Cardiac muscle cell (in vitro differentiated cells and primary cell): ENCODE measurements at places on chromosomes 1 and 21.
A peak's percentile ranks its signal among the peaks of the same experiment; 100 is the strongest.

GRCh38 chr1:92095874-92096273 is 15.7 kb downstream of the BTBD8 start:
- no peak for DNase-seq

- no peak for DNase-seq
These were observed 43.2 kb upstream of the C1orf185 start for GRCh38 chr1:51058858-51059257.

- no peak for DNase-seq
These were observed 386.6 kb upstream of the POU3F1 start for GRCh38 chr1:38433084-38433722.

GRCh38 chr1:53120659-53121058 is 21.8 kb downstream of the SLC1A7 start:
- DNase-seq = no peak

- DNase-seq = no peak
These were observed 4.0 kb upstream of the SLC35A3 start for GRCh38 chr1:99965646-99966375.

GRCh38 chr1:181136738-181137122 is 48.2 kb downstream of the IER5 start:
- no peak for DNase-seq

DNA sequence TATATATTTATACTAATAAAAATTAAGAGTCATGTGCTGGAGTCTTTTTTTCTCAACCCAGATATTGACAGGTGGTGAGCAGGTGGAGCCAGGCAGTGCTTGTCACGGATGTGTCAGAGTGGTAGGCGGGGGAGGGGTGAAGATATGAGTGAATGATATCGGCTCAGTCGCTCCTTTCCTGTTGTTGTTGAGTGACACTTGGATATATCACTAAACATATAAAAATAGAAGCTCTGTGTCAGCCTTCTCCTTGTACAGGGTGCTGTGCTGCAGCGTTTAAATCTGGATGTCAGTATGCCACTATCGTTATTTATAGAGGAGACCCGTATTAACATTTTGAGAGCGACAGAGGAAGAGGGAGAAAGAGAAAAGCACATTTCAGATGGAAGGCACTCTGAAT is 339.6 kb downstream of the NUF2 start:
- DNase-seq = no peak

DNA sequence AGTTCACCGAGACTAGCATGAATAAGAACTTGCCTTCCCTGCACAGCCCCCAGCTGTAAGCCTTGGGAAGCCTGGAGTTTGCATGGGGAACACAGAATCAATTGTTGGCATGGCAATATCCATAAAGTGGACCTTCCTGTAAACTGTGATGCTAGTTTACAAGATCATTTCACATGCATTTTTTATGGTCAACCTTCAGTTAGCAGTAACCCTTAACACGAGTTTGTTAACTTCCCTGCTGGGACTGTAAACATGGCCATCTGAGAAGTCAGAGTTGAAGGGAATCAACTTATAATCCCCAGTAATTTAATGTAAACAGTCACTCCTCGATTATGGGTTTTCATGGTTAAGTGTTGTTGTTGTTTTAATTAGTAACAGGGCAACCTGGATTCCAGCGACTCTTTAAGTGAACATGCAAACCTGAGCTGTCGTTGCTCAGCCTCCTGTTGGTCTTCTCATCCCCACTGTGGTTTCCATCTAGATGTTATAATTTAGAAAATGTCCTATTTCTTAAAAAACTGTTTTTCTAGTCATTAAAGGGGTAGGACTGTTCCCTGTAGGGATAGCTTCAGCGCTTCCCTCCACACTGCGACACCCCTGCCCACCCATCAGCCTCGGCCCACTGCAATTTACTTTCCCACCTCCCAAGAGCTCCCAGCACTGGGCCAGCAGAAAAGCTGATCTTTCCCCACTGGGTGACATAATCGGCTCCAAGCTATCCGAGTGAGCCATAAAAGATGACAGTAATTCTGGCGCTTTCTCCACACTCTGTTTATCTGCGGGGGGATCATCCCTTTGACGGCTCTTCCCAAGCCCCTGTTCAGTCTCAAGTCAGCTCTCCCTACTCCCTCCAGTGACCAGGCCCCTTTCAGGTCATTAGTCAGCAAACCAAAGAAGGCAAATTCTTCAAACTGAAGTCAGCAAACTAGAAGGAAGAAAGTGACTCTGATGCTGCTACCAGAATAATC is 107.6 kb upstream of the IPO9 start:
- peak; percentile 69 for DNase-seq

GRCh38 chr1:101285922-101286570 is 49.2 kb downstream of the S1PR1 start:
- DNase-seq = no peak

DNA sequence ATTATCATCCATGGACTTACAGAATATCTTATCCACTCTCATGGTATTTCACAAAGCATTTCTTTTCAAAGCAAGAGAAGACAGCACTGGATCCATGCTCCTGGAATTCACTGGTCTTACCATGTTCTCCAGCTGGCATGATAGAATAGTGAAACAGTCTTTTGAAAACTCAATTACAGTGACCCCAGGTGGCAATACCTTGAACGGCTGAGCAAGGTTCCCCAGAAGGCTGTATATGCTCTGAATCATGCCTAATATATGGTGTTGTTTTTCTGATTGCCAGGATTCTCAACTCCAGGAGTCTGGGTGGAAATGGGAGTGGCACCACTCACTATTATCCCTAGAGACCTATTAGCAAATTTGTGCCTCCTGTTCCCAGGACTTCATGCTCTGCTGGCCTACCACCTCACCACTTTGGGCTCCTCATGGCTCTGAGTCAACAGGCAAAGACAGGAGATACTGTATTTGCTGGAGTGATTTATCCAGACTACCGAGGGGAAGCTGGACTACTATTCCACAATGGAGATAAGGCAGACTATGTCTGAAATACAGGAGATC is 87.6 kb downstream of the CATSPERE start:
- no peak for DNase-seq

DNA sequence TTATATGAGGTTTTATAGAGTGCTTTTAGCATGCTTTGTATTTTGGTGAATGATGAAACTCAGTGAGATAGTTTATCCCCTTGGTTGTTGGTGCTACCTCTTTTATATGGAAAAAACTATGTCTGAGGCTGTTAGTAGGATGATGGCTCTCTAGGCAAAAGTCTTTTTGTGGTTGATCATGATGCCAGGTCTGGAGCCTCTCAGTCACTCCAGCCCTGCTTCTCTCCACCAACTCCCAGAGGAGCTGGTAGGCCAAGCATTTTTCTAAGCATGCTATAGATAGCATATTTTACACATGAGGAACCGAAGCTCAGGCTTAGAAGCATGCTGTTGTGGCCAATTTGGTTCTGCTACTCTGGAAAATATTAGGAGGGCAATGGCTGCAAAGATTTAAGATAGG is 82.2 kb downstream of the FMN2 start:
- no peak for DNase-seq

- DNase-seq = no peak
These were observed 105.5 kb downstream of the EBNA1BP2 start for GRCh38 chr1:43066578-43066977.

DNA sequence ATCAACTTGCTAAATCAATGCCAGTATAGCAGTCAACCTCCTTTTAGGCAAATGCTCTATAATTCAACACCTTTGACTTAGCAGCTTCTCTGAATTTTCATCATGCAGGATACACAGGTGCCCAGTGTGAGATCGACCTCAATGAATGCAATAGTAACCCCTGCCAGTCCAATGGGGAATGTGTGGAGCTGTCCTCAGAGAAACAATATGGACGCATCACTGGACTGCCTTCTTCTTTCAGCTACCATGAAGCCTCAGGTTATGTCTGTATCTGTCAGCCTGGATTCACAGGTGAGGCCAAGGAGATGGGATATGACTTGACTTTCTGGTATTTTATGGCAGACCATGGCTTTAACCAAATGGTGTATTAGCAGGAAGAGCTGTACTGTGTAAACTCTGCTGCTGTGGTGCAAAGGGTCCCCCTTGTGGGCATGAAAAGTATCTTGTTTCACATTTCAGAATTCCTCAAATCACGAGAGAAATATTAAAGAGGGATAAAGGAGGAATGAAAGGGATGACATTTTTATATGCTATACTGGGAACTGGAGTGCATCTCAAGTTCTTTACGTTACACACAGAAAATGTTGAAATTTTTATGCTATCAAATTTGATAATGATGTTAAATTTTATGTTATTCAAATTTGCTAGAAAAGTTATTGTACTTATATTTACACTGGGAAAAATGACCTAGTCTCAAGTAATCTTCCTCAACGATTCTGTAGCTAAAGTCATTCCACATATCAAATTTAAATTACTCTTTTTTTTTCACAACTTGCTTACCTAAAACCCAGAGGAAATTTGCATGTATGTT is 88.9 kb downstream of the CRB1 start:
- DNase-seq = peak; percentile 64

DNA sequence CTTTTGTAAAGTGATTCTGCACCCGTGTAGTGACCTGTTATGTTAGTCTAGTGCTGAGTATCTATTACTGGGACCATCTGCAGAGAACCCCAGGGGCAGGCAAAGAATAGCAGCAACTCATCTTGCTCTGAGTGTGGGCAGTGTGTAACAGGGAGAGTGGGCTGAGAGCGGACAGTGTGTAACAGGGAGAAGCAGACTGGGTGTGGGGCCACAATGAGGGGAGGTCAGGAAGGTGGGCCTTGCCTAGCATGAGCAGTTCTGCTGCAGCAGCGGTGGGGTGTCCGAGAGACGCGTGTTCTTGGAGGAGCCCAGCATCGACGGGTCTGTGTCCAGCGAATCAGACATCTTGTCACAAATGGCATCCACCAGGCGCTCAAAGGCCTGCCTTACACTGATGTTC is 41.2 kb upstream of the NRDC start:
- no peak for DNase-seq

GRCh38 chr21:43949499-43950208 is 62.5 kb upstream of the TRAPPC10 start:
- DNase-seq = no peak

GRCh38 chr1:8752921-8753713 is 64.3 kb downstream of the RERE start:
- DNase-seq = no peak

DNA sequence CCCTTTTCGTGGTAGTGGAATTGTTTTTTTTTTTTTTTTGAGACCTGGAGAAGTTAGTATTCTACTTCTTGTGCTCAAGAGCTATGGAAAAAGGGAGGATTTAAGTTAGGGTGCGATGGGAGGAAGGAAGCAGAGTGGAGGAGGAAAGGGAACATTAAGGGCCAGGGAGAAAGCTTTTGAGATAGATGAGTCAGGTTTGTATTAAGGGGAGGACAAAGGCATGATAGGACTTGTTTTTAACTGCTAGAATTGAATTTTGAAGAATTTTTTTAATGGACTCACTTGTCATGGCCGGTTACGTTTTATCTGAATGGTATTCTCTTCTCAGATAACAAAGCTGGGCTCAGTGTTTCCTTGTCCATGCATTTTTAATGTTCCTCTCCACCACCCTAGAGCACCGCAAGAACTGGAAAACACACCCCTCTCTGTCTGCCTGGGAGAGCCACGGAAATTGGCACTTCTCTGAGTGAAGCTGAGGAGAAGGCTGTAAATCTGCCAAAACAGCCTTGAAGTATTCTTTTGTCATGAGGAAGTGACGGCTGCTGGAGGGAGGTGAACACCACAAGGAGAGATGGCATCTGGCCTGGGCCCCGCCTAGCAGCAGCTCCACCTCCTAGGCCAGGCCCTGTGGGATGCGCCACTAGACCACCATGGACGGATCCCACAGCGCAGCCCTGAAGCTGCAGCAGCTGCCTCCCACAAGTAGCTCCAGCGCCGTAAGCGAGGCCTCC is 3.5 kb downstream of the NIPAL3 start:
- DNase-seq = peak; percentile 66
